Astrocyte (in vitro differentiated cells and primary cell): ENCODE measurements at places on chromosomes 4 and X. TPM values are rescaled to one million over a fixed set of nuclear protein-coding genes. Genes with fewer than 3 reads are reported as not detected.

DNA sequence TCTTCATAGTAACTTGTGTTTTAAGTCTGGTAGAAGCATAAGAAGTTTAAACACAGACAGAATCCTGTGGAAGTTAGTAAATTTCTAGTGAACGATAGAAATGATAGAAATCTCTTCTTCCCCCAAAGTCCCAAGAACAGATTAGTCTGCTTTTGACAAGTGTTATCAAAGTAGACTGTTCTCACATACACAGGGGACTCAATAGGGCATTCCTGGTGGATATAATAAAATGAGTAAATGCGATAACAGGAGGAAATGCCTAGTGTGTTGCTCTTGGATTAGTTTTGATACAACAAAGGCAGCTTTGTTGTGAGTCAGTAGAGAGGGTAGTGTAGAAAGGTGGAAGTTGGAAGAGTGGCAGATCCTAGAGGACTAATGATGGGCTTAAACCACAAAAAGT is 43.5 kb downstream of the CLCN3 start:
- peak; percentile 68 for DNase-seq

The LARP7 gene
- total RNA-seq: 31.7 and 33.9 TPM in 2 replicates

The BMX gene
- not detected in 2 replicates for total RNA-seq

- DNase-seq: no peak
Measured at GRCh38 chr4:138330531-138330930, 88.4 kb upstream of the SLC7A11 start.

DNA sequence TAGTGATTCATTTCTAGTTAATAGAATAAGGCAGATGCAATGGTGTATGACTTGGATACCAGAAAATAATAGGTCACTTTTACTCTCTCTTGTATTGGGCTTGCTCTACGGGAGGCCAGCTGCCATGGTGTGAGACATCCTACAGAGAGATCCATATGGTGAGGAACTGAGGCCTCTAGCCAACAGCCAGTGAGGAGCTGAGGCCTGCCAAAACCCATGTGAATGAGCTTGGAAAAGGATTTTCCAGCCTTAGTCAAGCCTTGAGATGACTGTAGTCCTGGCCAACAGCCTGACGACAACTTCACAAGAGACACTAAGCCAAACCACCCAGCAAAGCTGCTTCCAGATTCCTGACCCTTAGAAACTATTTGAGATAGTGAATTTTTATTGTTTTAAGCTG is 1300.2 kb downstream of the RAPGEF2 start:
- DNase-seq: no peak

The ALPK1 gene
- total RNA-seq: 0.94 and 1.4 TPM in 2 replicates

DNA sequence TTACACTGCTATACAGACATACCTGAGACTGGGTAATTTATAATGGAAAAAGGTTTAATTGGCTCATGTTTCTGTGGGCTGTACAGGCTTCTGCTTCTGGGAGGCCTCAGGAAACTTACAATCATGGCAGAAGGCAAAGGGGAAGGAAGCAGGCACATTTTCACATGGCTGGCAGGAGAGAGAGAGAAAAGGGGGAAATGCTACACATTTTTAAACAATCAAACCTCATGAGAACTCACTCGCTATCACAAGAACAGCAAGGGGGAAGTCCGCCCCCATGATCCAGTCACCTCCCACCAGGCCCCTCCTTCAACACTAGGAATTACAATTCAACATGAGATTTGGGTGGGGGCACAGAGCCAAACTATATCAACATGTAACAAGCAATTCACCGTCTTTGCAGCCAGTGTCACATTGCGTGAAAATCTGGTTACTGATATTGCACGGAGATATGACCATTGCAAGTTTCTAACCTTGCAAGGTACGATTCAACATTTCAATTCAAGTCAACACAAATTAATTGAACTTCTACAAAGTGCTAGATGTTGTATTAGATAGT is 61.7 kb upstream of the RELL1 start:
- DNase-seq: no peak

DNA sequence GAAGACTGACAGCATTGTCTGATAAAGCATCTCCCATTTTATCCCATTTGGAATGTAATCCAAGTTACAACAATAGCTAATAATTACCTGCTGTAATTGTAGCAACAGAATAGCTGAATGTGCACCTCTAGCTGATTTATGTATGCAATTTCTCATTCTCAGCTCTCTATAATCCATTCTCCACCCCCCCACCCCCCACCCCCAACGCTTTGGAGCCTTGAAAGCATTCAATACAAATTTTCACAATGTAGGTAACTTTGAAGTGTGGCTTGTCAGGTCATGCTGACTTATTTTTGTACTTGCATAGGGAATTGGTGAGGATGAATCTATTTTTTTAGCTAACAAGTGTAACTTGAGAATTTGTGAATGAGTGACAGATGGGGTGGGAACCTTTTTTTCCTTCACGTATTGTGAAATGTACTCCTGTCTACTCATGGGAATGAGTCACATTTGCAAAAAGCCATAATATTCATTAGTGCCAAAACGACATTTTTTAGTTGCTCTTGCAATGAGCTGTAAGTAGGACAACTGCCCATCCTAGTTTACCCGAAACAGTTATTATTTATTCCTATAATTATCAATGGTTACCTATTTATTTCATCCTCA is 159.3 kb downstream of the PALLD start:
- peak; percentile 92 for DNase-seq

DNA sequence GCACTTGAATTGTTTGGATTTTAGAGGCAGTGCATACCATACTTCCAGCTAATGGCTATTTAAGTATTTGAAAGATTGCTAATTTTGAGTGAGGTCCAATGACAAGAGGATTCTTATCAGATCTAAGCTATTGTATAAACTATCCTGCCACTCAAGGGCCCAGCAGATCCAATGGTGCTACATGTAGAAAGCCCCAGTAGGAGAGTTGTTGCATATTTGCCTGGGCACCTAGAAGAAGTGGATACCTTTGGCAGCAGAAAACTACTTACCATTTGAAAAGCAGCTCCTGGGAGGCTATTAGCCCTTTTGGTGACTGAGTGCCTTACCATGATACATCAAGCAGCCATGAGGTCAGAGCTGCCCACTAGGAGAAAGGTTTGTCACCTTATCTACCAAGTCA is 447.3 kb downstream of the C4orf33 start:
- DNase-seq: no peak

GRCh38 chr4:4254666-4255065 is 6.6 kb upstream of the TMEM128 start:
- DNase-seq: no peak

DNA sequence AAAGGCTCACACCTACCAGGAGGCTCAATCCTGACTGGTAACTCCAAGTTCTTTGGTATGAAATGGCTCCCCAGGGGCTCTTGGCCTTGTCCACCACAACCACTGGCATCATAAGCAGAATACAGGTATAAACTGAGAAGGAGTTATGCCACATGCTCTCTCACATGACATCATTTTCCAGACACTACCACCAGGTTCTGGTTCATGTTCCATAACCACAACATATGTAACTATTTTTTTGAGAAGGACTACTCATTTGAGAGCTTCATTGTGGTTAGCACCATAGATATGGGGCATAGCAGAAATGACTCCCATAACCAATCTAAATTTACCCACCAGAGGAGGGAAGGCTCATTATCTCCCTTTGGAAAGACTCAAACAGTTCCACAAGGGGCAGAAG is 19.6 kb downstream of the PRDM5 start:
- no peak for DNase-seq

- no peak for DNase-seq
Measured at GRCh38 chr4:68490826-68491457, 43.7 kb downstream of the TMPRSS11E start.
